HFFc6 (cell line): ENCODE measurements at places on chromosomes 4 and X. TPM values are rescaled to one million over a fixed set of nuclear protein-coding genes. Genes with fewer than 3 reads are reported as not detected.

The SATL1 gene
- not detected in 3 replicates for total RNA-seq

The WDR44 gene
- total RNA-seq, result 22.3 to 28.3 TPM (median 23.3 TPM) in 3 replicates

The FAM53A gene
- 2.5 to 3.0 TPM (median 2.7 TPM) in 3 replicates for total RNA-seq

The PPP2R2C gene
- total RNA-seq, result 0.05 to 0.24 TPM in 2 of 3 replicates, not detected in the other

DNA sequence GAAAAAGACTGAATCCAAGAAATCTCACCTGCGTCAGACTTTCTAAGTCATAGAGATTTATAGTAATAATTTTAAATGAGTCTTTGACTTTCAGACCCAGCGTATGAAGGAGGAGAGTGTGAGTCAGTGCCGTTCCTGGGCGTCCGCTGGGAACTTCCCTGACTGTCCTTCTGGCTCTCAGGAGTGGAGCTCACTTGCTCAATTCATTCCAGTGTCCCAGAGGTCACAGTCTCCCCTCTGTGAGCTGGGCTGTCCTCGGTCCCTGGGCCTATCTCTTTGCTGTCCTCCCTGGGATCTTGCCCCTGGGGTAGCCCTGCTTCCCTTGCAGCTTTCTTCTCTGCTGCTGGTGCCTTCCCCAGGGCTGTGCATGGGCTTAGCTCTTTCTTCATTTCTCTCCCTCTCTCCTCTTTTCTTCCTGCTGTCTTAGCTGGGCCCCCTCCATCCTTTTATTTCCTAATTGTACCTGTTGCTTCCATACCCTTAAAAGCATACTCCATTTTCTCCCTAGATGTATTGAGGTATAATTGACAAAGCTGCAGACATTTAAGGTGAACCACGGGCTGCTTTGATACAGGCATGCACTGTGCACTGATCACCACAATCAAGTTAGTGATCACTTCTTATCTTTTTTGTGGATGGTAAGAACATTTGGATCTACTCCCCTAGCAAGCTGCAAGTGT, 11.6 kb downstream of the SORBS2 start:
- H3K4me3 ChIP-seq, result no peak overlapping the region
- H3K4me1 ChIP-seq, result peaks cover 15% of the 10 kb centered on the region
- H3K27ac ChIP-seq, result no peak overlapping the region
- H3K36me3 ChIP-seq, result no peaks in the 10 kb centered on the region

DNA sequence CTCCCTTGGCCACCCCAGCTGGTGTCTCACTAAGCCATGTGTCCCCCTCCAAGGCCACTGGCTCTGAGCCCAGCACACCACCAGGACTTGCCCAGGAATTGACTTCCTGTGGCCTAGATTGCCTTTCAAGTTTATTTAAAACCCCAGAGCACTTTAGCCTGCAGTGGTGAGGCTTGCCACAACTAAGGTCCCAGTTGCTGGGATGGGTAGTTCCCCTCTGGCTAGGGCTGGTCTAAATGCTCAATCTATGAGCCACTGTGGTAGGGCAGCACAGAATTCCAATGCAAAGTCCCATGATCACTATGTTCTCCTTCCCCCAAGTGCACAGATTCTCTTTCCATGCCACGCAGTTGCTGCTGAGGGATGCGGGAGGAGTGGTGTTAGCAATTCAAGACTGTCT, 61.1 kb upstream of the HCCS start:
- H3K27me3 ChIP-seq, result peaks cover 2% of the 10 kb centered on the region; the same call in 1 of the 2 replicates
- no peak for DNase-seq
- peaks cover 9% of the 10 kb centered on the region for H3K4me1 ChIP-seq

DNA sequence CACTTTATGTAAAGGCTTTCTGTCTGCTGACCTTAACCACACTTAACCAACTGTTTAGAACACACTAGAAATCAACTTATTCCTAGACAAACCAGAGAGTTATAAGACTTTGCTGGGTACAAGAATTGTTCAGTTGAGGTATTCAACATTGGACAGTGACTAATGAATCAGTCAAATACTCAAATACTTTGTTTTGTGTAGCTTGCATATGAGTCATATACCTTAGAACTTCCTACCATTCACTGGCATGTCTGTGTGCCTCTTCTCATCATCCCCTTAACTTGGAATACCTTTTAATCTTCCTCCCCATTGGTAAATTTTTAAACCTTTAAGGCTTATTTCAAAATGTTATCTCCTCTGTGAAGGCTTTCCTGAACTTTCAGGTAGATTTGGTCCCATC, 708.8 kb upstream of the GRIA3 start:
- no peak overlapping the region for H3K4me3 ChIP-seq
- peak; percentile 2 for DNase-seq
- H3K36me3 ChIP-seq, result no peaks in the 10 kb centered on the region
- peaks cover 25% of the 10 kb centered on the region for H3K4me1 ChIP-seq

- H3K36me3 ChIP-seq, result no peaks in the 10 kb centered on the region
- H3K27ac ChIP-seq, result no peak overlapping the region
- H3K27me3 ChIP-seq, result peaks cover 26% of the 10 kb centered on the region
Measured at GRCh38 chr4:139622901-139623381, 42.7 kb upstream of the MGST2 start.

DNA sequence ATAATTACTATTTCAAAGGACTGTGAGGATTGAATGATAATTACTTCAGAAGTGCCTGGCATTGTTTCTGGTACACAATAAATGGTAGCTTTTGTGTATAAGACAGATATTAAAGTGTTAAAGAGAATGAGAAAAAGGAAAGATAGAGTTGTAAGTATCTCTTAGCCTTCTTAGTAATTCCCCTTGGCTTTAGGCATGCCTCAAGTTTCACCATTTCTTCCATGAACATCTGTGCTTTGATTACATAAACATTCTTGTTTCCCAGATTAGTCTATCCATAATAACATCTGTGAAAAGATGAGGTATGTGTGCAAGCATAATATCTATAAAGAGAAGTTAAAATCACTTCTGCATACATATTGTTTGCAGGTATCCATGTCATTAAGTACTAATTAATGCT, 230.9 kb upstream of the TEX13A start:
- DNase-seq, result no peak
- no peak overlapping the region for H3K4me3 ChIP-seq
- no peaks in the 10 kb centered on the region; the same call in 1 of the 2 replicates for H3K36me3 ChIP-seq
- no peak overlapping the region for H3K27ac ChIP-seq

DNA sequence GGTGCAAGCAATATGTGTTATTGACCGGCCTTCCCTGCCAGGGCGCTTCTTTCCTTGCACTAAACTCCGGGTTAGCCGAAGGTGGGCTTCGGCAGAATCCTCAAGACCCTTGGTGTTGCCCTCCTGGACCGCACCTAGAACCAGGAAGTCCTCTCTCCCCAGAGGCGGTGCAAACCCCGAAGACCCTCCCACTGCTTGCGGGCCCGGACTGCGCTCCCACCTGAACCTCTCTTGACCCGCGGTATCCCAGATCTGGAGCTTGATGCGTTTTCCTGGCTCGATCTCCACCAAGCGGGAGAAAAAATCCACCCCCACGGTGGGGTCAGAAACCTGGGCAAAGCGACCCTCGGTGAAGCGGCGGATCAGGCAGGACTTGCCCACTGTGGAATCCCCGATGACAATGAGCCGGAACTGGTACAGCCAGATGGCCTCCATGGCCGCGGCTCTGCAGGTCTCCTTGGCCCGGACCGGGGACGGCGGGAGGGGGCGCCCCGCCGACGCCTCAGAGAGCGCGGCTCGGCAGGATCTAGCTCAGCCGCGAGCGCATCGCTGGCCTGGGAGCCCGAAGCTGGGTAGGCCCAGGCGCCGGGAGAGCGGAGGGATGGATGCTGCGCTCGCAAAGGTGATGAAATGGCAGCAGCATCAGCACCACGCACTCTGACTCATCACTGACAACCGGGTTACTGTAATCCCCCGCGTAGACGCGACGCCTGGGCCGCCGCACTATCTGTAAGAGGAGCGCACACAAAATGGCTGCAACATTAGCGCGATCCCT, at the start of gene RAB39B:
Gene RAB39B, minus strand, starts transcription at position 638 of the 775 bp plus-strand sequence. Its CDS starts 203 bp downstream, at position 435.
- no peak within 1 kb of the TSS for H3K27ac ChIP-seq
- no peaks in the 10 kb centered on the region for H3K4me1 ChIP-seq
- H3K27me3 ChIP-seq, result no peaks in the 10 kb centered on the region
- DNase-seq, result peak; percentile 11
- H3K4me3 ChIP-seq, result 0 out of 2 replicates have a peak within 1 kb of the TSS, but pooled peaks have one; percentile 38
- H3K36me3 ChIP-seq, result no peaks in the 10 kb centered on the region

GRCh38 chr4:74934016-74934831, 1.3 kb downstream of the PARM1 start:
- DNase-seq, result no peak
- H3K4me3 ChIP-seq, result peak overlapping the region; percentile 79
- peaks cover 33% of the 10 kb centered on the region for H3K27me3 ChIP-seq
- peaks cover 25% of the 10 kb centered on the region for H3K4me1 ChIP-seq
